ENCODE measurements at places on chromosomes 1 and 21.

DNA sequence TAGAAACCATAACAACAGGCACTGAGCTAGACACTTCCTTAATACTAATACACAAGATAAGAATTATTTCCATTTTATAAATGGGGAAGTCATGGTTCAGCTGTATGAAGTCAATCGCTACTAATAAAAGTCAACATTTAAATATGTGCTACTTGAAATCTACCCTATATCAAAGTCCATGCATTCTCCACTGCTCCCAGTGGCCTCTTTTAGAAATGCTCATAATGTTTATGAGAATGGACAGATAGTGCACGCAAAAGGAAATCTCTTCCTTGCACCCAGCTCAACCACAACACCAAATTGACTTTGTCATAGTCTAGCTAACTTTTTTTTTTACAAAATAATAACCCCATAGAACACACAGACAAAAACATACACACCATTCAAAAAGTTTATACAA is 281.7 kb upstream of the CXADR start:
- no peak for DNase-seq

DNA sequence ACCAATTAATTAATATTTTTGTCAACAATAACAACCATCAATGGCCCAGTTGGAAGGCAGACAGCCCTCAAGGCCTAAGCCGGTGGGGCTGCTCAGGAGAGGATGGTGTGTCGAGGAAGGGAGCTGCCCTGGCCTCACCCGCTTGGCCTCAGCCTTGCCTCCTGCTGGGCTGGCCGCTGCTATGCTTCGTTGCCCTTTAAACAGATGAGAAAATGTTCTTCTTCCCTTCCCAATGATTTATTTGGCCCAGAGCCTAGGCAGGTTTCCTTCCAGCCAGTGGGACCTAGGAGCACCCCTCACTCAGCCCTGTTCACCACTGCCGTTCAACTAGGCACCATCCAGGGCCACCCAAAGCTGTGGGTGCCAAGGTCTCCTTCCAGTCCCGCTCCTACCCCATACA is 3.1 kb upstream of the ADGRB2 start:
- no peak for DNase-seq

GRCh38 chr1:67323087-67323486 is 15.4 kb downstream of the IL12RB2 start:
- no peak for DNase-seq

GRCh38 chr21:28112511-28112910 is 880.2 kb downstream of the LTN1 start:
- no peak for DNase-seq

DNA sequence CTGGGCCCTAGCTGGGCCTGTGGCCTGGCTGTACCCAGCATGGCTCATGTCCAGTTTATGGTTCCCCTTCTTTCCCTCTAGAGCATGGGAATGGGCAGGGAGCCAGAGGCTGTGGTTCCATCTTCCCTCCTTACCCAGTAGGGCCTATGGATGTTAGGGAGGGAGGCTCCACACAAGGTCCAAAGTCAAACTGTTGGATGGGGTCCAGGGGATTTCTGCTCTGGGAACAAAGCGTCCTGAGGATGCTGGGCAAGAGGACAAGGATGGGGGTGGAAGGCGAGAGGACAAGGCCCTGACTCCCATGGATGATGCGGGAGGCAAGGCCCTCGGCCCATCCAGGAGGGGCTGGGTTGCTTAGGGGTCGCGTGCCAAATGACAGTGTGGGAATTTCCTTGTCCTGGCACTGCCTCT is 17.3 kb downstream of the CSF1 start:
- DNase-seq: no peak

- no peak for DNase-seq
These were observed 295.2 kb downstream of the NEGR1 start for GRCh38 chr1:71987181-71987580.

DNA sequence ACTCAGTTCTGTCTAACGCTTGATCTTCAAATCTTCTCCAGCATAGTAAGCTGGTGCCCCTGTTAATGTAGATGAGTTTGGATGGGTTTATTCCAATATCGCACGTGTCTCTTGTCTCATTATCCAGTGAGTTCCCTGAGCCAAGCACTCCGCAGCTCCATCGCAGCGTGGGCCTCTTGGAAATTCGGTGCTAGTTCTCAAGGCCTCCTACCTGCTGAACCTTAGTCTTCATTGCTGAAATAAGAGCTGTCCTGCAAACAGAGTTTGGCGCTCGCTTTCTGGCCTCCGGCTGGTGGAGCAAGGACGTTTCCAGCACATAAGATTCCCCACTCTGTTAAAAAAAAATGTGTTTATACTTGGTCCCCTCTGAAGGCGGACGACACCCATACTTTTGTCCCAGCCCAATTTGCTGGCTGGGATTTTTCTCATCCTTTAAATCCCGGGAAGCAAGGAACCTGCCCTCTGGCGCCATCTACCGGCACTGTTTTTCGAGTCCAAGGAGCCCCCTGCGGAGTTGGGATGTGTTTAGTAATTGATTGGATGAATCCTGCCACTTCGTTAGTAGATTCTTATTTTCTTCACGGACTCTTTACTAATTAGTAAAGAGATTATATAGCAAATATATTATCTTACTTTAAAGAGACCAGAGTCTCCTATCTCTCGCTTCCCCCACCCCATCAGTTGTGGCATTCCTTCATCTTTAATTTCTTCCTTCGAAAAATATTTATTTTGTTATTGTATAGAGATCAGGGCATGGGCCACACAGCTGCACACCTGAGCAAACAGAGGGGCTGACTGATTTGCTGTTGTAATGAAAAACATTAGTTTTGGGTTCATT is 14.7 kb downstream of the JUN start:
- no peak for DNase-seq

GRCh38 chr1:207990455-207990854 is 79.5 kb upstream of the CD34 start:
- DNase-seq: no peak

DNA sequence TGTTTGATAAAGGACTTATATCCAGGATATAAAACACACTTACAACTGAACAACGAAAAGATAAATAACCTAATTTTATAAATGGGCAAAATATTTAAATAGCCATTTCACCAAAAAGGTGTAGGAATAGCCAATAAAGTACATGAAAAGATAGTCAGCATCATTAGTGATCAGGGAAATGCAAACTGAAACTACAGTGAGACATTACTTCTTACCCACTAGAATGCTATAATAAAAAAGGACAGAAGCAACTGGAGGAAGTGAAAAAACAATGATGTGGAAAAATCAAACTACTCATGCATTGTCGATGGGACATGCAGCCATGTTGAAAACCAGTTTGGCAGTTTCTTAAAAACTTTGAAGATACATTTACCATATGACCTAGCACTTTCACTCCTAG is 43.4 kb upstream of the HSD3B1 start:
- DNase-seq: no peak

DNA sequence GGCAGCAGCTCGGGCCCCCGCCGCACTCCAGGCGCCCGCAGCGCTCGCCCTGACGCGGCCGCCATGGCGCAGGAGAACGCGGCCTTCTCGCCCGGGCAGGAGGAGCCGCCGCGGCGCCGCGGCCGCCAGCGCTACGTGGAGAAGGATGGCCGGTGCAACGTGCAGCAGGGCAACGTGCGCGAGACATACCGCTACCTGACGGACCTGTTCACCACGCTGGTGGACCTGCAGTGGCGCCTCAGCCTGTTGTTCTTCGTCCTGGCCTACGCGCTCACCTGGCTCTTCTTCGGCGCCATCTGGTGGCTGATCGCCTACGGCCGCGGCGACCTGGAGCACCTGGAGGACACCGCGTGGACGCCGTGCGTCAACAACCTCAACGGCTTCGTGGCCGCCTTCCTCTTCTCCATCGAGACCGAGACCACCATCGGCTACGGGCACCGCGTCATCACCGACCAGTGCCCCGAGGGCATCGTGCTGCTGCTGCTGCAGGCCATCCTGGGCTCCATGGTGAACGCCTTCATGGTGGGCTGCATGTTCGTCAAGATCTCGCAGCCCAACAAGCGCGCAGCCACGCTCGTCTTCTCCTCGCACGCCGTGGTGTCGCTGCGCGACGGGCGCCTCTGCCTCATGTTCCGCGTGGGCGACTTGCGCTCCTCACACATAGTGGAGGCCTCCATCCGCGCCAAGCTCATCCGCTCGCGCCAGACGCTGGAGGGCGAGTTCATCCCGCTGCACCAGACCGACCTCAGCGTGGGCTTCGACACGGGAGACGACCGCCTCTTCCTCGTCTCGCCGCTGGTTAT is 2.8 kb downstream of the KCNJ9 start:
- DNase-seq: peak; percentile 37

GRCh38 chr1:51372561-51372960 is 42.2 kb upstream of the TTC39A start:
- no peak for DNase-seq

DNA sequence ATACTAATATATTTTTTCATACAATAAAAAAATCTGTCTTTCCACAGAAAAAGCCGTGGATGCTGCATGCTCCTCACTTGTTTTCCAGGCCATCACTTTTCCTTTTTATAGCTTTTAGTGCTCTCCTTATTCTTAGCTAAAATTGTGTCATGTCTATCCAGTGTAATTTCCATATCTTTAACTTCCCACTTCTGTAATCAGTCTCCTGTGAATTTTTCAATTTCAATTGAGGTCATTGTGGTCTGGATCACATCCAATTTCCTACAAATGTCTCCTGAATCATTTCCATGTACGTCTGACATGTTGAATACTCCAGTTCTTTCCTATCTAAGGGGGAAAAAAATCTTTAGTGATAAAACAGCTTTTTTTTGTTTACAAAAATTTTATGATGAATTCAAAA is 838.2 kb upstream of the B3GALT2 start:
- no peak for DNase-seq

DNA sequence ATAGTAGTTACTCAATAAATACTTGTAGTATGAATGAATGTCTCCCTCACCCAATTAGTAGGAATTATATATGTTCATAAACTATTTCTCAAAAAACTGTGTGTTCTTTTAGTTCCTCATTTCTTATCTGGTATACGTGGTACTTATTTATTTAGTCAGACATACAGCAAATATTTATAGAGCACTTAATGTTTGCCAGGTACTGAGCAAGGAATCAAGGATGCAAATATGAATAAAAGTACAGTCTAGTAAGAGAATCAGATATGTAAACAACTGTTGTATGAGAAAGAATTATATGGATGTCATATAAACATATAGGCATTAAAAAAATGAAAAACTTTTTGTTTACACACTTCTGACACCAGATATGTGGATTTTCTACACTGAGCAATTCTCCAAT is 58.5 kb downstream of the ATF6 start:
- DNase-seq: no peak

GRCh38 chr1:61132176-61132638 is 49.8 kb downstream of the NFIA start:
- DNase-seq: no peak

DNA sequence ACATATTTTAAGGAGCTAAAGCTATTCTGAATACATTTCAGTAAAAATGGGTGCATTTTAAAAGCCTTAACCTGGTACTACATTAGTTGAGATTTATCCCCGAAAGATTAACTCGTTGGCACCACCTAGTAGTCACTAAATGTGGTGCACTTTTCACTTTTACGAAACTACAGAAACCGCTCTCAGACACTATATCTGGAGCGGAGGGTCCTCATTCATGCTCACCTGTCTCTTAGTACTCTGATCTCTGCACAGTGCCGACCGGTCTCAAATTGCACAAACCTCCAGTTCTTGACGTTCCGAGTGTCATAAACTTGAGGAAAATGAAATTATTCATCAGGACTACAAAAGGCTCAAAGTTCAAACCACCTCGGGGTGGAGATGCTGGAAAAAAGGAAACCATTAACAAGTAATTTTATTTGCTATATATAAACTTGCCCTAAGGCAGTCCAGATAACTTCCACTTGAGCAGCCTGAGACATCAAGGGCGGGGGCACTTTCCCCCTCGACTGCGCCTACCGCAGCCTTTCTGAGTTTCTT is 722 bp downstream of the LZIC start:
- no peak for DNase-seq

- no peak for DNase-seq
These were observed 678.1 kb upstream of the CXADR start for GRCh38 chr21:16834791-16835190.

DNA sequence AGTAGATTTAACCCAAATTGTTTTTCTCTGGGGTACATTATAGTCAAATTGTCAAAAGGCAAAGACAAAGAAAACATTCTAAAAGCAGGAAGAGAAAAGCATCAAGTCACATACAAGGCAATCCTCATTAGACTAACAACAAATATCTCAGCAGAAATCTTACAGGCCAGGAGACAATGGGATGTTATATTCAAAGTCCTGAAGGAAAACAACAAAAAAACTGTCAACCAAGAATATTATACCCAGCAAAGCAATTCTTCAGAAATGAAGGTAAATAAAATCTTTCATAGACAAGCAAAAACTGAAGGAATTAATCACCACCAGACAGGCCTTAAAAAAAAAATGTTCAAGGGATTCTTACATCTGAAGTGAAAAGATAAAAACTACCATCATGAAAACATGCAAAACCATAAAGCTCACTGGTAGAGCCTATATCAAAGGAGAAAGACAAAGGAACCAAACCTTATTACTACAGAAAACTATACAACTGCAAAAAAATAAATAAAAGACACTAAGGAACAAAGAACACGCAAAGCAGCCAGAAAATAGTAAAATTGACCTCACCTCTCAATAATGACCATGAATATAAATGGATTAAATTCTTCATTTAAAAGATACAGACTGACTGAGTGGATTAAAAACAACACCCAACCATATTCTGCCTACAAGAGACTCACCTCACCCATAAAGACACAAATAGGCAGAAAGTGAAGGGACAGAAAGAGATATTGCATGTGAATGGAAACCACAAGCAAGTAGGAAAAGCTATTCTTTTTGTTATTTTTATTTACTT is 113.8 kb upstream of the ZC3H11B start:
- no peak for DNase-seq
